ENCODE measurements at places on chromosomes 1 and 21.
A peak's percentile ranks its signal among the peaks of the same experiment; 100 is the strongest.

- DNase-seq: no peak
Measured at GRCh38 chr1:243917863-243918565, 68.0 kb upstream of the AKT3 start.

GRCh38 chr1:189500778-189501177 lies 976.9 kb downstream of the BRINP3 start:
- DNase-seq: no peak

DNA sequence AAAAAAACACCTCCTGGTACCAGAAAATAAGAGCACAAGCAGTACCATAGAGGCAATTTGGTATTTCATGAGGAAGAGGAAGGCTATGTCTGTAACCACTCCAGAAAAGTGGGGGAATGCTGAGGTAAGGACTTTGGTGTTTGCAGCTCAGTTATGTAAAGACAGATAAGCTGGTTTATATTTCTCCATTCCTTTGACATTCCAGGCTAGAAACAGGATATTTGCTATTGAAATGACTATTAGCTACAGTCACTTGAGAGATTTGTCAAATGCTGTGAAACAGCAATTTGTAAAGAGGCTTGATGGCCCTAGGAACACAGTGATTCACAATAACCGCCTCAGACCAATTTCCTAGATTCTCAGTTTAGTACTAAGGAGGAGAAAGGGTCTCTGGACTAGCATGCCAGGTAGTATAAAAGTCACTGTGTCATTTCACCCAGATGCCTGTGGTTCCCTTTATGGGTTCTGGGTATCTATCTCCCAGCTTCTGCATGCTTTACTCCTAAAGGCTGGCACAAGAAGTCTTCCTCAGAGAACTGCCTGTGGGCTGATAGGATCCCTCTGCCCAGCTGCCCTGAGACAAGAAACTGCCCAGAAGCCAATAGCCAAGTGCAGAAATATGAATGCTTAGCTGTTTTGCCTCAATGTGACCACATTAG lies 80.5 kb downstream of the VCAM1 start:
- DNase-seq: no peak

- no peak for DNase-seq
Measured at GRCh38 chr21:45511007-45511406, 31.2 kb downstream of the SLC19A1 start.

DNA sequence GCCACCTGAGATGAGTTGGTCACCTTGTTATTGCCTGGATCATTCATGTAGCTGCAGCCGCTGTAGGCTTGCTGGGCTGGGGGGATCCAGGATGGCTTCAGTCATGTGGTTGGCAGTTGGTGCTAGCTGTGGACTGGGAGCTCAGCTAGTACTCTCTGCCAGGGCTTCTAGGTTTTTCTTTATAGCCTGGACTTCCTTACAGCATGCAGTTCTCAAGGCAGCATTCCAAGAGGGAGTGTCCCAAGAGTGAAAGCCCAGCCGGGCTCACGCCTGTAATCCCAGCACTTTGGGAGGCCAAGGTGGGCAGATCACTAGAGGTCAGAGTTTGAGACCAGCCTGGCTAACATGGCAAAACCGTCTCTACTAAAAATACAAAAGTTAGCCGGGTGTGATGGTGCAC lies 23.7 kb upstream of the ACTL8 start:
- peak; percentile 23 for DNase-seq

DNA sequence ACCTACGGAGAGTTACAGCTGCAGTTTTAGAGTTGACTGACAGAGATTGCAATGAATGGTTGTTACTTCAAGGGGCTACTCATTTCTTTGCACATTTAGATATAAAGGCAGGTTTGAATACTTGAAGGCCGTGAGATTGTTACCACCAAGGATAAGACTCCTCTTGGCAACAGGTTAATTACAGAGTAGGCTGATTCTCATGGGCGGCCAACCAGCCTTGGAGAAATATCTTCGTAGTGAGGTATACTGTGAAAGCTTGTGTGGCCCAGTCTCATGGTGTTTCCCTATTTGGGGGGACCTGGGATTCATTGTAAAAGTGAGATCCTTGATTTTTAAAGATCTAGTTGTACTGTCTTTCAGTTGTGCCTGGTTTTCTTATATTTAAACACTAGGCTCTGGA lies 103.2 kb upstream of the OLFM3 start:
- DNase-seq: no peak

GRCh38 chr1:102435483-102435882 lies 438.8 kb upstream of the OLFM3 start:
- no peak for DNase-seq

DNA sequence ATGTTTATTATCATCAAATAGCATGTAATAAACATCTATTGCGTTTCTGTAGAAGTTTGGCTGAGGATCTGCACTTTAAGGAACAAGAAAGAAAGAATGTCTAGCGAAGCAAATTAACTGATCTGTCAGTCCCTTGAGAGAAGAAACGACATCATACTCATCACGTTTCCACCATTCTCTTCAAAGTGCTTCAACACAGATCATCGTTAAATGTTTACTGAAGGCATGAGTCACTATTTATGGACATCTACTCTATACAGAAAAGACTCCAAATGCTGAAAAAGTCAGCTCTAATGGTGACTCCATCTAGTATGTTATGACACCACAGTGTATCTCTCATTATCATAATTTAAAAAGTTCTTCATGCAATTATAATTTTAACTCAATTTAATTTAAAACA lies 369.1 kb downstream of the RGS7 start:
- DNase-seq: no peak

DNA sequence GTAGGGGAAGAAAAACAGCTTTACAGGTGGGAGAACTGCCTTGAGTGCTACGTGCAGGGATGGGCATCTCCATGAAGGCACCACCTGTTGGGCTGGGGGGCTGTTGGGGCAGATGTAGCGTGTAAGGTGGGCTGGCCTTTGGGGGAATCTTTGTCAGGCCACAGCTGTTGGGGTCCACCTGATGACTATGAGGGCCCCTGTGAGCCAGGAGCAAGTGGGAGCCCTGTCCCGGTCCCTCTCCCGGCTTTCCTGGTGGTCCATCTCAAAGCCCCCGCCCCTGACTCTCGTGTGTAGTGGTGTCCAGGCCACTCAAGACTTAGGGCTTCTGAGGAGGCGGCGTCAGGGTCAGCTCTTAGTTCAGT lies 13.5 kb downstream of the SLC37A1 start:
- DNase-seq: no peak

GRCh38 chr1:20070357-20070756 lies 363 bp downstream of the PLA2G5 start:
- DNase-seq: peak; percentile 9

- DNase-seq: peak; percentile 61
Measured at GRCh38 chr1:12153181-12153785, 13.5 kb upstream of the TNFRSF1B start.

DNA sequence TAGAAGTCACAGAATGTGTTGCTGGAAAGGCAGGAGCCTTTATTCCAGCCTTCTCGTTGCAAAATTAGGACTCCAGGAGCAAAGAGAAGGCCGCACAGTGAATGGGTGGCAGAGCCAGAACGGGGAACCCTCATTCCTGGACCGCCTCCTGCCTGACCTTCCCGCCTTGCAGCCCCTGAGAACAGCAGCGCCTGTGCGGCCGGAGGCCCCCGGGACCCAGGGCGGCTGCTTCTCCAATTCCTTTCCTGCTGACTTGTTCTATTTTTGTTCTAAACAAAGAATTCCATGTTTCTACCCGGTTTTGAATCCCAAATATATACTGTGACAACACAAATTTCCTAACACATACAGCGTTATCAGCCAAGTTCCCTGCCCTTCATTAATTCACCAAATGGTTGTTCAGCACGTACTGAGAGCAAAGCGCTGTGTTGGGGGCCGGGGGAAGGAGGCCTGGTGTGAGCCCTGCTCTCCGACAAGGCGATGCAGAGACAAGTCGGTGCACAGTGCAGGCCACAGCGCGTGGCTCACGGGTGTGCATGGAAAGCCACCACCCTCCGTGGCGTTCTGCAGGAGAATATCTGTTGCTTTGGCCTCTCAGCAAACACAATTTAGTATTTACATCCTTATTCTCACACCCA lies 31.9 kb upstream of the COL6A2 start:
- DNase-seq: no peak

GRCh38 chr1:200028586-200029034 lies 1.1 kb downstream of the NR5A2 start:
- peak; percentile 40 for DNase-seq

- no peak for DNase-seq
Measured at GRCh38 chr1:44721485-44722361, 9.2 kb downstream of the RNU5D-1 start.

Data from colonic mucosa (tissue), 4 donors.